ENCODE measurements at places on chromosomes 13 and 19.

GRCh38 chr19:35216833-35217648, 11.5 kb downstream of the FAM187B start:
- DNase-seq, result peak; percentile 36

GRCh38 chr13:108595436-108596274, 33.8 kb upstream of the MYO16 start:
- DNase-seq, result peak; percentile 29

DNA sequence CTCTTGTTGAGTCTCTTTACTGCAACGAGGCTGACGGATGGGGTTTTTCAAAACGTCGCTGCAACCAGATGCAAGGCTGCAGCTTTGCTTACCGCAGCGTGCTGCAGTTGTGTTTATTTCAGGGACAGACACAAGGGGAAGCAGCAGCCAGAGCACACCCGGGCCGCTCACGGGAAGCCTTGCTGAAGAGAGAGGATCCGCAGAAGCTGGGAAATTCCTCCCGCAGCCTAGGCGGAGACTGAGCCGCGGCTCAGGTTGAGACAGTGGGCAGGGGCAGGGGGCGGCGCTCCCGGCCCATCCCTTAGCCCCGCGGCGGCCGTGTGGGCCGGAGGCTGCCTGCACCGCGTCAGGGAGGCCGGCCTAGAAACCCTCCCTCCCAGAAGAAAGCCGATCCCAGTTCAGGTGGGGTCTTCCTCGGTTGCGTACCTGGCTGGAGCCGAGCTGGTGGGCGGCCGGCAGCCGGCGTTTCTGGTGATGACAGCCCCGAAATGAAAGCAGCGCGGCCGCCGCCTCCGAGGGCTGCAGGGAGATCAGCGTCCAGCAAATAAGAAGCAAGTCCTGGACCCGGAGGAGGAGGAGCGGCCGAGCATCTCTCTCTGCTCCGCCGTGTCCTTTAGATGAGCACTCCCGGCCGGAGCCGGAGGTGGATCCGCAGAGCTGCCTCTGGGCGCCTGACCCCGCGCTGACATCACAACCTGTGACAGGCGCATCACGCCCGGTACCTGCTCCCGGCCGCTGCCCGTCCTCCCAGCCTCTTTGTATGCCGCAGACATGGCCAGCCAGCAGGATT, at the start of gene FRY:
TSS of gene FRY (plus strand) at position 750 of the 790 bp plus-strand sequence. CDS start at position 772, 22 bp downstream.
- peak; percentile 62 for DNase-seq

GRCh38 chr13:47397739-47398138, 500.9 kb upstream of the HTR2A start:
- DNase-seq, result no peak

- DNase-seq, result no peak
These were observed 11.8 kb downstream of the IL17D start for GRCh38 chr13:20715330-20715712.

GRCh38 chr13:98595134-98595533, 18.2 kb upstream of the STK24 start:
- DNase-seq, result no peak

DNA sequence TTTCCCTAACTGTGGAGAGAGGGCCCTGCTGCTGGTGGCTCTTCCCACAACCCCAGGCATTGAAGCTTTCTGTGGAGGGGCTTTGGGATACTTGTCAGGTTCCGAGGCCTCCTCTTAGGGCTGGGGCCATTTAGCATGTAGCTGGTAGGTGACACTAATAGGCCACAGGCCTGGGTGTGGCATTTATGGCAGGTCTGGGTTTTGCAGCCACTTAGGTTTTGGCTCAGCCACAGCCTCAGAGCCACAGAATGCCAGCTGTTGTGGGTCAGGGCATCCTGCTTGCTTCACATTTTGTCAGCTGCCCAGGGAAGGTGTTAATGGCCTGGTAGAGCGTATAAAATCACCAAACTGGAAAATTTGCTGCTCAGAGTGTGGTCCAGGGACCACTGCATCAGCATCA, 15.7 kb downstream of the FAM124A start:
- no peak for DNase-seq

DNA sequence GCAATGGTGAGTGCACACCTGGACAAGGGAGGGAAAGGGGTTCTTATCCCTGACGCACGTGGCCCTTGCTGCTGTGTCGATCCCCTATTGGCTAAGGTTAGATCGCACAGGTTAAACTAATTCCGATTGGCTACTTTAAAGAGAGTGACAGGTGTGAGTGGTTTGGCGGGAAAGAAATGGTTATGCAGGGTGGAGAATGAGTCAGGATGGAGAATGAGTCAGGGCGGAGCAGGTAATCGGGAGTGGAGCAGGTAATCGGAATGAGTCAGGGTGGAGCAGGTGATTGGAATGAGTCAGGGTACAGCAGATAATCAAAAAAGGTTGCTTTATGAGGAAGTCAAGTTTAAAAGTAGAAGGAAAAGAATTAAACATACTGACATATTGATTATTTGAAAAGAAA, 24.4 kb upstream of the SIAH3 start:
- DNase-seq, result no peak

DNA sequence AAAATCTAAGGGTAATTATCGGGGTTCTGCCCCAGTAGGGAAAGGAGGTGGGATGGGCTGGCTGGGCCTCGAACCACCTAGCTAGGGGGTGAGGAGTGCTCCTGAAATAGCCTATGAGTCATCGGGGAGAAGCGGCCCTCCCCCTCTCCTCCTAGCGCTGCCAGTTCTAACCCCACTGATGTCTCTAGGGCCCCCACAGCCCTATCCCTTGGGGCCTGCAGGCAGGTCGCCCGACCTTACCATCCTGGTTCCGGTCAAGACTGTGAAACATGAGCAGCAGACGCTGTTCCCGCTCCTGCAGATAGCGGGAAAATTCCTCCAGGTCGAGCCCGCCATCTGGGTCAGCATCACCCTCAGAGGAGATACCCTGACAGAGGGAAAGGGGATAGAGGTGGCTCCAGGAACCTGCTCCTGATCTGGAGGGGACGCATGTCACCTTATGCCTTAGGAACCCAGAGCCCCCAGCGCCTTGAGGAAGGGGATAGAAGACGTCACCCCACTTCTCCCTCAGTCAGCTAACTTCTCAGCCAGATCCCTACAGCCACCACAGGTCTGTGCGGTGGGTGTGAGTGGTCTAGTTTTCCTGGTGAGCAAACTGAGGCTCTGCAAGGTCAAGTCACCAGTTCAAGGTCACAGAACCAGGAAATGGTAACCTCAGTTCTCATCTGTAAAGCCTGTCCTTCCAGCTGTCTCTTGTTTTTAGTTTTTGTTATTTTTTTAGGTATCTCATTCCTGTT, 1.5 kb downstream of the SLC25A23 start:
- no peak for DNase-seq

GRCh38 chr13:59364641-59365085, 799.1 kb downstream of the DIAPH3 start:
- no peak for DNase-seq

DNA sequence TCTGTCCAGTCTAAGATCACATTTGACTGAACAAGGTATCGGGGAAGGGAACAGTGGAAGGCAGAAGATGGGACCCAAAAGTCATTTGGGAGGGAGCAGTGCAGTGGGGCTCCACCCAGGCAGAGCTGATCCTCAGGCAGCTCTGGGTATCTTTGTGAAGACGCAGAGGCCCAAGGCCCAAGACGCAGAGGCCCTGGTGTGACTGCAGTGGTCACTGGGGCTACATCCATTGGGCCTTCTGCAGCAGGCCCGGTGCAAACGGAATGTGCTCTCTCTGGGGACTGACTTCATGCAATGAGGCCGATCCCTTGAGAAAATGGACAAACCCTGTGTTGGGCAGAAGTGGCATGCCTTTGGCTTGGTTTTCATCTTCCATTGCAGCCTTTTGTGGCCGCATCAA, 463.4 kb upstream of the ZNF507 start:
- DNase-seq, result no peak

- DNase-seq, result no peak
These were observed 69.0 kb upstream of the C1QTNF9B start for GRCh38 chr13:23966221-23966690.

DNA sequence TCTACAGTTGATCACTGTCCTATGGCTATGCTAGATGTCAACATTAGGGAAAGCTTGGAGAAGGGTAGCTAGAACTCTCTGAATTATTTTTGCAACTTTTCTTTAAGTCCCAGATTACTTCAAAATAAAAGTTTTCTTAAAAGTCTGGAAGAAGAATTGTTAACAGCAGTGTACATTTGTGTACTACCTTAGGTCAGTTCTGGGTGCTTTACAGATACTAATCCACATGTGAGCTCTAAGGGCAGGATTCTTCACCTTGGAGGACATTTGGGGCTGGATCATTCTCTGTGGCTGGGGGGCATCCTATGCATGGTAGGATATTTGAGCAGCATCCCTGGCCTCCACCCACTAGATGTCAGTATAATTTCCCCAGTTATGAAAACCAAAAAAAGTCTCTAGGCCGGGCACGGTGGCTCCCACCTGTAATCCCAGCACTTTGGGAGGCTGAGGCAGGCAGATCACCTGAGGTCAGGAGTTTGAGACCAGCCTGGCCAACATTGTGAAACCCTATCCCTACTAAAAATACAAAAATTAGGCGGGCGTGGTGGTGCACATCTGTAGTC, 2.8 kb downstream of the BRME1 start:
- DNase-seq, result no peak

DNA sequence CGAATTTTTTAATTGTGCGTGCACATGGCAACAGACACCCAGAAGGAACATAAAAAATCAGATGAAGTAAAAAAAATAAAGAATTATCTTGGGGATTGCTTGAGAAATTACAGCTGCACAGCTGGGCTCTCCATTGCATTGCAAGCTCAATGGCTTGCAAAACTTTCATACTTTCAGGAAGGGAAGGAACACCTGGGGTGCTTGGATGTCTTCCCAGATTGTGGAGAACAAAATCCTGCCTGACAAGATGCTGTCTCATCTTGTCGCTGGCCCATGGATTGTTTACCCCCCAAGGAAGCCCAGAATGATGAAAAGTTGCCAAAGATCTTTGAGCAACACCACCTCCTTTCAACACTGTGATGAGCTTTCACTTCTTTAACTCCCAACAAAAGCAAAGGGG, 11.0 kb upstream of the CASP14 start:
- DNase-seq, result no peak

GRCh38 chr19:17036640-17037039, 10.0 kb upstream of the CPAMD8 start:
- no peak for DNase-seq

- DNase-seq, result no peak
These were observed 284.5 kb downstream of the FGF14 start for GRCh38 chr13:102117175-102117831.

DNA sequence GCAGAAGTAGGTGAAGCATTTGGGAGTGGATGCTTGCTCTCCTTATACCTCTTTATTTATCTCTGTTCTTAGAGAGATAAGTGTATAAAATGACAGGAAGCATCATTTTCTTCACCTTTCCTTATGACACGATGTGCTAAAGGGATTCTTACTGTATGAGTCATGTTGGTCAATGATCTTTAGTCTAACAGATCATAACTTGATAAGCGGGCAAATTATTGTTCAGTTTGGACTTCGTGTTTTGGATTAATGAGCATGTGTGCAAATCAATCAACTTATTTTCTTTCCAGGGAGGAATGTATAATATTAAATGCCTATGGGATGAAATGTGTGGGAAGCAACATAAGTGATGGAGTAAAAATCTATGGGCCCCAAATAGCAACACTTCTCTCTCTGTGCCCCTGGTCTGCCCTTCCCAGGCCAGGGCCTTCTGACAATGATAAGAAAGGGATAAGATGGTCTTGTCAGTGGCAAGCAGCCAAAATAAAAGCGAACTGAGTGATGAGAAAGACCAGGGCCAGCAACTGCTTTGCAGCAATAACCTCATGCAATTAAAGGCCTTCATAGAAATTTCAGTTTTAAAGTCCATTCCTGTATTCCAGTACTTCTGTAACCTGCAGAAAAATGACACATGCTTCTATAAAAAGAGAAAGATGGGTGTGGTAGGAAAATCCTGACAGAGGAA, 61.4 kb downstream of the SLC10A2 start:
- no peak for DNase-seq

GRCh38 chr19:572743-573518, 535 bp downstream of the BSG start:
- peak; percentile 35 for DNase-seq

GRCh38 chr13:108508263-108508662, 121.1 kb upstream of the MYO16 start:
- peak; percentile 17 for DNase-seq

DNA sequence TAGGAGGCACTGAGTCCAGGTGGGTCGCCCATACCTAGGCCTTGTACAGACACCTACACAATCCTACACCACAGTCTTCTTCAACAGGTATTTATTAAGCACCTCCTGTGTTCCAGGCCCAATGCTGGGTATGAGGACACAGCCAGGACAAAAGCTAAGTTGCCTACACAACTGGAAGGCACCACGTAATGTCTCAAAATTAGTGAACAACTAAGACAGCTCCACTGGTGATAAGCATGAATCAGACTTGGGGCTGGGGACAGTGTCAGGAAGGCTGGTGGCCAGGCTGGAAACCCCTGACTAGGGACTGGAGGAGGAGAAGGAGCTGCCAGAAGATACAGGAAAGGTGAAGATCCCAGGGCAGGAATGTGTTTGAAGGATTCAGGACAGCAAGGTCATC, 2.4 kb downstream of the SMIM24 start:
- DNase-seq, result no peak

- no peak for DNase-seq
These were observed 3.6 kb downstream of the CACNG7 start for GRCh38 chr19:53912653-53913052.

- DNase-seq, result no peak
These were observed 2.7 kb upstream of the ZNF43 start for GRCh38 chr19:21838646-21839045.

GRCh38 chr13:61316647-61317046, 99.0 kb downstream of the PCDH20 start:
- DNase-seq, result peak; percentile 9

DNA sequence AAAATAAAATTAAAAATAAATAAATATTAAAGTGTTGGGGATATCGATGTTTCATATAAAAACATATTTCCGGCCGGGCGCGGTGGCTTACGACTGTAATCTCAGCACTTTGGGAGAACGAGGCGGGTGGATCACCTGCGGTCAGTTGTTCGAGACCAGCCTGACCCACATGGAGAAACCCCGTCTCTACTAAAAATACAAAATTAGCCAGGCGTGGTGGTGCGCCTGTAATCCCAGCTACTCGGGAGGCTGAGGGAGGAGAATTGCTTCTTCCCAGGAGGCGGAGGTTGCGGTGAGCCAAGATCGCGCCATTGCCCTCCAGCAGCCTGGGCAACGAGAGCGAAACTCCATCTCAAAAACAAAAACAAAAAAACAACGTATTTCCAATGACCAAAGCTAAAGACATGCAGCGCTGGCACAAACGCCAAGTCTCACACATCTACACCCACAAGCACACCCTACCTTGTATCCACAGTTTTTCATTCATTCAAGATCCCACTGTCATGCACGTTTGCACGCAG, 907 bp downstream of the ZNF569 start:
- DNase-seq, result no peak

All from NCI-H345 (cell line).